ENCODE measurements at places on chromosomes 2 and 18.
A peak's percentile ranks its signal among the peaks of the same experiment; 100 is the strongest.

DNA sequence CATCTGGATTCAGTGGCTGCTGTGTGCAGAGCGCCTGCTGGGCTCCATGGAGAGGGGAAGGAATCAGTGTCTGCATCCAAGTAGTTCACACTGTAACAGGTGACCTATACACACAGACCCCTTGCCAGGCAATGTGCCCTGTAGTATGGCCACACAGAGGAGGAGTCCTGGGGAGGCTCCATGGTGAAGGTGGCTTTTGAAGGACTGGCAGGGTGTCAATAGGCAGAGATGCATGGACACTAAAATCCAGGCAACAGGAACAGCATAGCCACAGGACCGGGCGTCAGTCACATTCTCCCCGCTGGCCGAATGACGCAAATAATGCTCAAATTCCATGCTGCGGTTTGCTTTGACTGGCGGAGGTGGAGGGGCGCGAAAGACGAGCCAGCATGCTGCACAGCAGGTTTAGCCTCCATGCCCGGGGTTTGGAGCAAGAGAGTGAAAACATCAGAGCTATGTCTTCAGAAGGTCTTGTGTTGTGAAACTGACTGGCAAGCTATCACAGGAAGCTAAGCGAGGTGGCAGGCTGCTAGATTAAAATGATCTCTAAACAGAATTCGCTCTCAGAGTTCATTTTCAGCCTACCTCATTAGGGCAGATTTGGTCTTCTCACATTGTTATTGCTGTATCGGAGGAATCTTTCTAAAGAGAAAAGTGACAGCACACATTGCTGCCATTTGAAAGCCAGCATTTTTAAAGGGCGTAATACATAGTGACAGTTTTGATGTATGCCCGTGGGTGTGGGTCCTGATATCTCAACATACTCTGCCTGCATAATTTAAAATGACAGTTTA, 1.2 kb upstream of the CHMP1B start:
- peak; percentile 71 for DNase-seq

GRCh38 chr2:36427790-36428243, 72.2 kb downstream of the CRIM1 start:
- no peak for DNase-seq

GRCh38 chr2:71530641-71531332, 77.4 kb downstream of the DYSF start:
- peak; percentile 62 for DNase-seq

DNA sequence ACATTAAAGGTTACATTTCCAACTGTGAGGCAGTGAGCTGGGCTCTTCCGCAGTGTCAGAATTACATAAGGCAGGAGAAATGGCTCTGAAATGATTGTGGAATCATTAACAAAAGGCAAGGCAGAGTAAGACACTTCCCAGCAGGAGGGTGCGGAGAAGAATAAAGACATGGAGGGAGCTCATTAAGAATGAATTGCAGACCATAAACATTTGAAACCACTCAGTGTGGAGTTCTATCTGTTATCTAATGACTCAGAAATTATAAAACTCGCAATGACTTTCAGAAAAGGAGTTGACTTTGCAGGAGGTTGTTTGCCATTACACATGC, 77.0 kb downstream of the SMIM21 start:
- DNase-seq = no peak

DNA sequence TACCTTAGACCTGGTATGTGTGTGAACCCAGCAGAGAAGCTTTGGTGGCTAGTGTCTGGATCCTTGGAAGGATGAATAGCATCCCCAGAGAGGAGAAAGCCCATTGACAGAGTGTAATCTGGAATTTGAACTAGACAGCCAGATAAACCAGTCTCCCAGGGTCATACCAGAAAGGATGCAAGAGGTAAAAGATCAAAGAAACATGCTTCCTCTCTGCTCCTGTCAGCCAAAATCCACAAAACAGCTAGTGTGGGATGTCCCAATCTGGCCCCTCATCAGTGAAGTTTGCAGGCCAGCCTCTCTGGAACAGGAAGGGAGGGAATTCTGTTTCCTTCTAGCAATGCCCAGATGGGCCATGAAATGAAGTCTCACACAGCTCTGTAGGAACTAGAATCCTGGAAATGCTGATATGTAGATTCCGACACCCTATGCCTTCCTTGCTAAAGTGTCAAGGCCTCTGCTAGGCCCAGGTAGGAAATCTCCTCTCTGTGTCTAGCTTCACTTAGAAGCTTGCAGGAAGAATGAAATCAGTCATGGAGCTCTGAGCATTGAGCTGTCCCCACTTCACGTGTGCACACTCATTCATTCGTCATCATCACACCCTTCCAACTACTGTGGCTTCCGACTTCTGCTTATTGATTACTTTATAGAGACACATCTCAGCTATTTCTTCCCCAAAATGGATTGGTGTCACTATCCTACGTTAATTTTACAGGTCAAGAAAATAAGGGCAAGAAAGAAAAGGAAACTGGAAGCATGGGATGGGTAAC, 38.0 kb downstream of the EVA1A start:
- no peak for DNase-seq

DNA sequence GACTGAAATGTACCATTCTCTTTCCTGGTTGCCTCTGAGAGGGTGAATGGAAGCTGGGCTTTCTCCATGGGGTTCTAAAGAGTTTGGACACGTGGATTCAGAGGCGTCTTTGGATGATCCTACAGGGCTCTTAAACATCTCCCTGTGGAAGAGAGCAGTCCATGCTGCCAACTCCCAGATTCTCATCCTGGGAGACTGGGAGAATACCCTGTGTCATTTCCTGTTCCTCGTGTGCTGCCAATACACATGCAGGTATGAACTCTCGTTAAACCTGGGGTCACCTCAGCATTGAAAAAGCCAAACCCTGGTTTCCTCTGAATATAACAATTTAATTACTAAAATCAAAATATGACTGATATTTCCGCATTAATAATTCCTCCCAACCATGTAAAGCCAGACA, 73.3 kb upstream of the NT5C1B start:
- no peak for DNase-seq

DNA sequence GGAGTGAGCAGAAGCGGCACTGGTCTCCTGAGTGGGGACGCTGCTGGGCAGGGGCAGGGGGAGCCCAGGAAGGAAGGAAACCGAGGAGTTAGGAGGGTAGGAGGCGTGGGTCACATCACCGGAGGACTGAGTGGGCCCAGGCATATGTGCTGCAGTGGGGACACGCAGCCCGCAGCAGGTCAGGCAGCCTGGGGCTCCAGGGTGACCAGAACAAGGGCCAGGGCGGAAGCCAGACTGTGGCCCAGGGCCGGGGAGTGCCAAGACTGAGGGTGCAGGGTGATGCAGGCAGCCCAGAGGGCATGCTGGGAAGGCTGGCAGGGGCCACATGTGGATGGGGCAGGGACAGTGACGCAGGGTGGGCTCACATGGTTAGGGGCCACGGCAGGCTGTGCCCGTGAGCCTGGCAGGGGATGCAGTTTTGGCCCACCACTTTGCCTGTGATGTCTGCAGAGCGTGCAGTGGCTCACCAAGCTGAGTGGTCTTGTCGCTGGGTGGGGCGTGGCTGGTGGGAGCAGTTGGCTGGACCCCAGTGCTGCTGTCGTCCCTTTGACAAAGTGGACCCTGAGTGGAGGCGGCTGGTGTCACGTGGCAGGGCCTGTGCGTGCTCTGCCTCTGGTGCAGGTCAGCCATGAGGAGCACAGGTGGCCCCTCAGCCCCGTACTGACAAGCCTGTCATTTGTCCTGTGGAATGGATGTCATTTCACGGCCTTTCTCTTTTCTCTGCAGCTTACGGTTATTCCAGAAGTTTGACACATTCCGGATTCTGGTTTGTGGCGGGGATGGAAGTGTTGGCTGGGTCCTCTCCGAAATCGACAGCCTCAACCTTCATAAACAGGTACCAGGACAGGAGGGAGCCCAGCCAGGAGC, 87.1 kb downstream of the DGKD start:
- DNase-seq = no peak

- no peak for DNase-seq
Observed at GRCh38 chr18:39406941-39407340, 1841.3 kb upstream of the CELF4 start.

DNA sequence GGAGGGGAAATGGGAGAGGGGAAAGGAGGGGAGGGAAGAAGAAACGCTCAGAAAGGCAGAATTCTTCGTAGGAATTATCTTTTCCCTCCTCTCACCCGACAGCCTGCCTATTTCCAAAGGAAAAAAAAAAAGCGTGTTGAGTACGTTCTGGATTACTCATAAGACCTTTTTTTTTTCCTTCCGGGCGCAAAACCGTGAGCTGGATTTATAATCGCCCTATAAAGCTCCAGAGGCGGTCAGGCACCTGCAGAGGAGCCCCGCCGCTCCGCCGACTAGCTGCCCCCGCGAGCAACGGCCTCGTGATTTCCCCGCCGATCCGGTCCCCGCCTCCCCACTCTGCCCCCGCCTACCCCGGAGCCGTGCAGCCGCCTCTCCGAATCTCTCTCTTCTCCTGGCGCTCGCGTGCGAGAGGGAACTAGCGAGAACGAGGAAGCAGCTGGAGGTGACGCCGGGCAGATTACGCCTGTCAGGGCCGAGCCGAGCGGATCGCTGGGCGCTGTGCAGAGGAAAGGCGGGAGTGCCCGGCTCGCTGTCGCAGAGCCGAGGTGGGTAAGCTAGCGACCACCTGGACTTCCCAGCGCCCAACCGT, at the start of gene GAD1:
GAD1 (plus strand) TSS at position 384 of the 589 bp plus-strand sequence. CDS start 1,705 bp downstream, outside the sequence.
- DNase-seq = peak; percentile 66

- DNase-seq = no peak
Observed at GRCh38 chr2:68386365-68386764, 21.3 kb downstream of the PLEK start.

- no peak for DNase-seq
Observed at GRCh38 chr2:48948400-48949125, 193.0 kb upstream of the LHCGR start.

GRCh38 chr18:10100941-10101701, 187.3 kb downstream of the VAPA start:
- DNase-seq = no peak
